ENCODE measurements at places on chromosomes 3 and 15. TPM values are rescaled to one million over a fixed set of nuclear protein-coding genes. Genes with fewer than 3 reads are reported as not detected.

Gene PLA2G4E
- total RNA-seq: 0.12 TPM

DNA sequence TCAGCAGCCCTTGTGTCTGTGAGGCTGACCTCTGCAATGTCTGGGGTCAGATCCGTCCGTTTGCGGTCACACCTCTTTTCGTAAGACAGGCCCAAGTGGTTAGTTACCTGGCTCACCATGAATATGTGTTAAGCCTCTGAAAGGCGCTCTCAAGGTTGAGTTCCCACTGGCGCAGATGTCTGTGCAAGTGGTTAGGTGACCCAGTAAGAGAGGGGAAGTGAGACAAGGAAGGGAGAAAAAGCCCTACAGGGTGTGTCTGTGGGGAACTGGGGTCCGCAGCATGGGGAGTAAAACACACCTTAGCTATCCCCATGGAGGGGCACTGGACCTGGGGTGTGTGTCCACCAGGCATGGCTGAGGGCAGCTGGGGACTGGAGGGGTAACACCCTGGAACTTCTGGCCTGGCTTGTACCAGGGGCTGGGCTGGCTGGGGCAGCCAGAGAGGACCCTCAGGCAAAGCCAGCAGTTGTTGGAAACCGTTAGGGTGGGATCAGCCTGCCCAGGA, 391.6 kb upstream of the PROK2 start:
- H3K27ac ChIP-seq: peak overlapping the region; percentile 77
- DNase-seq: no peak
- peaks cover 17% of the 10 kb centered on the region for H3K4me1 ChIP-seq
- H3K27me3 ChIP-seq: no peaks in the 10 kb centered on the region

DNA sequence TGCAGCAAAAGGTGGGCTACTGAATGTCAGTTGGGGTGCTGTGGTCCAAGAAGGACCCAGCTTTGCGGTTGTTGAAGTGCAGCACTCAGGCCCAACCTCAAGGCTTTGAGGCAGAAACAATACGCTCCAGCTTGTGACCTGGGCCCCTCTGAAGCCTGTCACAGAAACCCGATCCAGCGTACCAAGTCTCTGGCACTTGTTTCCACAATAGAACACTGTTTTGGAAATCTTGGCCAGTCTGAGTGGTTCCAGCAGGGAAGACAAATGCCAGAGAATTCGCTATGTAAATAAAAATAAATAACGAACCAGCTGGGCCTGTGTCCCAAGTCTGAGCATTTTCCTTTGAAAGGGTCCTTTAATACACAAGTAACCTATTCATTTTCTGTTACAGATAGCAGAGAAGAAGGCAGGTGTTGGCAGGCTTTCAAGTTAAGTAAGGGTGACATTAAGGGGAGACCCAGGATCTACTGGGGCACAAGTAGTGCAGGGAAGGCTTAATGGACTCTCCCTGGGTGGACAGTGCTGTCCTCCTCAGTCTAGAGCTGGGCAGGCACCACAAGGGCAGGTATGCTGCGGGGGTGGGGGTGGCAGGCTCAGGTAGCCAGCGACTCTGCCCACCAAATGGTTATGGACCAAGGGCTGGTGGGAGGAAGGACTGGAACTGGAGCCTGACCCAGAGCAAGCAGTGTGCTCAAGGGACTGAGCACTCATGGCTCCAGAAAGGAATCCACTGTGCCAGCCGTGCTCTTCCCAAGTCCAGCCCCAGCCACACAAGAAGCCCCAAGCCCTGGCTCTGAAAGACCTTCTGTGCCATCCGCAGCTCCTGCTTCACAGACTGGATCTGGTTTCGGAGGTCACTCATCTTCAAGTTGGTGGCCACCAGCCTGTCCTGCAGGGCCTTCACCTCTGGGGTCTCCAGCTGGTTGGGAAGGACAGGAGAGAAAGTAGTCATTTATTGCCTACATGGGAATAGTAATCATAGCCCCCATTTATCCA, 26.3 kb downstream of the CCDC13 start:
- DNase-seq: no peak
- H3K36me3 ChIP-seq: no peaks in the 10 kb centered on the region
- no peaks in the 10 kb centered on the region for H3K27me3 ChIP-seq
- H3K4me3 ChIP-seq: no peak overlapping the region

GRCh38 chr15:92797168-92798052, 102.7 kb upstream of the CHD2 start:
- H3K4me3 ChIP-seq: no peak overlapping the region
- H3K4me1 ChIP-seq: peaks cover 18% of the 10 kb centered on the region
- peak; percentile 76 for DNase-seq

- H3K4me1 ChIP-seq: no peaks in the 10 kb centered on the region
- H3K4me3 ChIP-seq: no peak overlapping the region
- no peak for DNase-seq
- H3K27me3 ChIP-seq: no peaks in the 10 kb centered on the region
Observed at GRCh38 chr15:42734076-42734672, 2.8 kb downstream of the CDAN1 start.

Gene TRH
- total RNA-seq: not detected

- no peaks in the 10 kb centered on the region for H3K27me3 ChIP-seq
- H3K36me3 ChIP-seq: no peaks in the 10 kb centered on the region
- no peak overlapping the region for H3K4me3 ChIP-seq
- peaks cover 6% of the 10 kb centered on the region for H3K4me1 ChIP-seq
- DNase-seq: peak; percentile 100
- H3K27ac ChIP-seq: no peak overlapping the region
Observed at GRCh38 chr3:149180057-149180573, 41.5 kb downstream of the CP start.

GRCh38 chr3:177553012-177553411, 355.7 kb upstream of the TBL1XR1 start:
- H3K27me3 ChIP-seq: no peaks in the 10 kb centered on the region
- H3K4me1 ChIP-seq: peaks cover 16% of the 10 kb centered on the region
- no peak overlapping the region for H3K4me3 ChIP-seq
- H3K36me3 ChIP-seq: no peaks in the 10 kb centered on the region
- DNase-seq: no peak

Gene FRMD5
- 0.98 TPM for total RNA-seq

Gene ACVR2B
- 3.6 TPM for total RNA-seq

DNA sequence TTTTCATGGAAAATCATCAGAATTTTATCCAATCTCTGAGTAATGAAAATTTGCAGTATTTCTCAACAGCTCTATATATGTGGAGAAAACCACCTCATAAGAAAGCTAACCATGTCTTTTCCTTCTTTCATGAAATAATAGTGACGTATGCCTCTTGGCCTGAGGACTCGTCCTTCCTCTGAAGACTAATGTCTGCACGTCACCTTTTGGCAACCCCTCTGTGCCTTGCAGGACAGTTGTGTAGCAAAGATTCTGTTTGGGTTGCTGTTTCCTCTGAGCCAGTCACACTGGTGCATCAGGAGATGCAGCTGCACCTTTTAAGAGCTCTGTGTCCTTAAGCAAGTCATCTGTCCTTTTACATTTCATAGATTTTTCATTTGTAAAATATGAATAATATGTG, 168.9 kb downstream of the TIGIT start:
- no peaks in the 10 kb centered on the region for H3K27me3 ChIP-seq
- H3K36me3 ChIP-seq: no peaks in the 10 kb centered on the region
- no peaks in the 10 kb centered on the region for H3K4me1 ChIP-seq
- no peak overlapping the region for H3K27ac ChIP-seq
- H3K4me3 ChIP-seq: no peak overlapping the region
- DNase-seq: no peak

DNA sequence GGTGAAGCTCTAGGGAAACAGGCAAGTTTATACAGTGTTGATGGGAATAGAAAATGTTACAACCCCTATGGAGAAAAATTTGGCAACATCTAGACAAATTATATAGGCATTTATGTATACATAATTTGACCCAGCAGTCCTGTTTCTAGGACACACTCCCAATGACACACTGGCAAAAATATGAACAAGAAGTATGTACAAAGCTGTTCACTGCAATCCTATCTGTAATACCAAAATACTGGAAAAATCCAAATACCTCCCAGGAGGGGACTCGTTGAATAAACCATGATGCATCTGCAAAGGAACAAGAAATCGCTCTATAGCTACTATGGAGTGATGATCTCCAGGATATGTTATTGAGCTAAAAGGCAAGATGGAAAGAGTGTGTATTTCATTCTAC, 8.5 kb downstream of the BFSP2 start:
- H3K27me3 ChIP-seq: peaks cover 69% of the 10 kb centered on the region
- no peaks in the 10 kb centered on the region for H3K4me1 ChIP-seq
- H3K4me3 ChIP-seq: no peak overlapping the region
- no peak overlapping the region for H3K27ac ChIP-seq
- no peak for DNase-seq

DNA sequence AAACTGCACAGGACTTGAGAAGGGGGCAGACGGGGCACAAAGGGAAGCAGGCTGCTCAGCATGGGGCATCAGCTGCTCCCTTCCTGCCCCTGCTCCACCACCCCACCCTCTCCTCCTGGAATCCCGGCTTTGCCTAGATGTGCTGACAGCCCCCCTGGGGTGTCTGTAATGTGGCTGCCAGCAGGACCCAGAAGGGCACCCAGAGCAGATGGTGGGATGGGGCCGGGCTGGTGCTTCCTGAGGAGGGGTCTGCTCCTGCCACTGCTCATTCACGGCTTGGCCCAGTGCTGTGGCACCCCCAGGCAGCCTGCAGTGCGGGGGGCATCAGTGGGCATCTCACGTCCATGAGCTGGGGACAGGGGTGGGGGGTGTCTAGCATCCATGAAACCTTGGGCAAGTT, 10.2 kb downstream of the H1-8 start:
- H3K4me3 ChIP-seq: no peak overlapping the region
- H3K27me3 ChIP-seq: no peaks in the 10 kb centered on the region
- no peak for DNase-seq
- no peak overlapping the region for H3K27ac ChIP-seq
- H3K4me1 ChIP-seq: peaks cover 11% of the 10 kb centered on the region
- H3K36me3 ChIP-seq: peaks cover 3% of the 10 kb centered on the region

Data from MCF 10A (cell line).